ENCODE measurements at places on chromosomes 5 and 9.

- DNase-seq = no peak
These were observed 76.4 kb upstream of the RARS1 start for GRCh38 chr5:168409591-168410458.

- DNase-seq = no peak
These were observed 5.6 kb upstream of the GZMA start for GRCh38 chr5:55096861-55097260.

- DNase-seq = no peak
These were observed 136.7 kb upstream of the TNFAIP8 start for GRCh38 chr5:119218830-119219782.

GRCh38 chr9:99375481-99375880, 153.4 kb downstream of the SEC61B start:
- no peak for DNase-seq

DNA sequence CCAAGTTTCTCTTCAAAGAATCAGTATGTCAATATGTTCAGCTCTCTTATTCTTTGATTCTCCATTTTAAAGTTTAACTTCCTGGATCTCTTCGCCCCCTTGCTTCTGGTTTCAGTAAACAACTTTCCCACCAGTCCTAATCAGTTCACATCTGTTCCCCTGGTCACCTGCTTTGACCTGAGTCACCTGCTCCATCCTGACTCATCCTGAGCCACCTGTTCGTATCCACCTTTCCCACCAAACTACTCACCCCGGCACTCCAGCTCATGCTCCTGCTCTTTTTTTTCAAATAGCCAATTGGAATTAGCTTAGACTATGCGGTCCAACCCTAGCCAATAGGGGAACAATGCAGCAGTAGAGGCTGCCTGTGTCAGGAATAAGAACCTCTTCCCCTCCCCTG, 23.6 kb upstream of the CSF1R start:
- DNase-seq = no peak

- DNase-seq = no peak
These were observed 317.0 kb upstream of the RFX3 start for GRCh38 chr9:3842839-3843238.

All from D721Med (cell line).